Glutamatergic neuron (in vitro differentiated cells): ENCODE measurements at places on chromosomes 1 and 21. TPM values are rescaled to one million over a fixed set of nuclear protein-coding genes. Genes with fewer than 3 reads are reported as not detected.

GRCh38 chr1:24961334-24961733, 31.3 kb upstream of the RUNX3 start:
- DNase-seq, result no peak

GRCh38 chr1:153683854-153684253, 5.4 kb downstream of the NPR1 start:
- DNase-seq, result no peak

DNA sequence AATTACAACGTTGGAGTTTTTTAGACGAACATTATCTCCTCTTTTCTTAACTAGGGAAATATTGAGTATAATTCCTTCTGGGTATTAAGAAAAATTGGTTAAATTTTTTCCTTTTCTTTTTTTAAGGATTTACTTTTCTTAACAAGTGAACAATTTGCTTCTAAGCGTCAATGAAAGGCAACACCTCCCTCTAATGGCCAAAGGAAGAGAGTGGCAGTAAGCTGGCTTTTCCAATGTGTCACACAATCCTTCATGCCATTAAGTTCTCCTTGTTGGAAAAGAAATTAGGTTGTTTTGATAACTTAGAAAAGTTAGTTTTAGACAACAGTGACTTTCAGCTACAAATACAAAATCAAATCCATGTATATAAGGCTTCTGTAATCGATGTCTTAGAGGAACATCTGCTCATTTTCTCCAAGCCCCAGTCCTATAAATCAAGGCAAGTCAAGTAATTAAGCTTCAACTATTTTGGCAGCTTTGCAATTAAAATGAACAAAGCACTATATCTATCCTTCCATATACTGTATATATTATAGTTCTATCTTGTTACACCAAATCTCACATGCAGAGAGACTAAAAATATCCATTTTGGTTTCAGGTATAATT, 62.8 kb downstream of the EDEM3 start:
- DNase-seq, result no peak

DNA sequence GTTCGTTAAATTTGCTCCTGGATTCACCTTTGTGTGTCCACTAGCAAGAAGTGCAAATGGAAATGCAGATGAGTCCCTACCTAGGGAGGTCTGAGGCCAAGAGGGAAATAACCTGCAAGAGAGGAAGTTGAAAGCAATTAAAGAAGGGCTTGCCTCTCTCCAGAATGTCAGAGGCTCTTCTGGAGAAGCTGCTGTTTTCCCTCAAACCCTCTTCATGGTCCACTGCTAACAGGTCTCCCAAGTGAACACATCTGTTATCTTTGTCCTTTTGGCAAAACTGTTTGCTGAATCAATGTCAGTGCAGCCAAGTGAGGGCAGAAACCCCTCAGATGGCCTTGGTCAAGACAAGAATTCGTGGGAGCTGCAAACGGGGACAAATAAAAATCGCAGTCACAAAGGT, 177.3 kb upstream of the PLXNA2 start:
- no peak for DNase-seq

DNA sequence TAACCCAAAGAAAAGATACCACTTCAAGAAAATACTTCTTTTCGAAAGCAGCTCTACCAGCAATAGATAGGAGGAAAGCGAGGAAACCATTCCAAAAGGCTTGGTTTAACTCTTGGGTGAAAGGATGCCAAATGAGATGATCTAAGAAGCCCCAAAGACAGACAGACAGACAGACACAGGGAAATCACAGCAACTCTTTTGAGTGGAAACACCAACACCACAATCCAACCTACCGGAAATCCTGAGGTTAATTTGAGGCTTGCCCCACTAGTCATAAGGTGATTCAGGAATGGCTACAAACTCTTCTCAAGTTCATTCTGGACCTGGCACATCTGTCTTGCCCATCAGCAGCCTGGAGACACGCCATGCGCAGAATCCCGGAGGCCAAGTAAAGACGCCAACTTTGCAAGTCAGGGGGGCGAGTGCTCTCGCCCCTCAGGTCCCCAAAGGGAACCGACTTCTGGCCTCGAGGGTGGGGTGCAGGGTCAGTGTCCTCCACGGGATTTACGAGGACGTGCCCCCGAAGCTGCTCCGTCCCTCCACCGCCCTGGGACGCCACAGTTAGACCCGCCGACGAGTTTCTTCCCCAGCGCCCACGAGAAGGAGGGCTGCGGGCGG, 778 bp downstream of the EVI5 start:
- no peak for DNase-seq

ATP6V1G3 gene
- not detected for total RNA-seq

ARTN gene
- not detected for total RNA-seq

- DNase-seq, result no peak
Observed at GRCh38 chr1:78286686-78287085, 204.1 kb upstream of the PTGFR start.

GRCh38 chr21:37686991-37687810, 229.1 kb downstream of the KCNJ6 start:
- no peak for DNase-seq

DNA sequence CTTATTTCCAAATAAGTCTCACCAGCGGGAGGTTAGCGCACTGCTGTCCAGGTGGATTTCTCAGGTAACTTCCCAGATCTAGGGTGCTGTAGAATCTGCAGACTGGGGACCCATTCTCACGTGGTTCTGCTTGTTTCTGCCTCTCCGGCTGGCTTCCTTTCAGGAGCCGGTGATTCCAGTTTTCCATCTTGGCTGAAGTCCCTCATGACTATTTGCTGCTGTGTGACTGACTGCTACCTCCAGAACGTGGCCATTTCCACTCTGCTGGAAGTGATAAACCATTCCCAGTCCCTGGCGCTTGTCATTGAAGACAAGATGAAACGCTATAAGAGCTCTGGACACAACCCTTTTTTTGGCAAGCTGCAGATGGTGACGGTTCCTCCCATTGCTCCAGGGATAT, 76.0 kb downstream of the DOP1B start:
- no peak for DNase-seq

- DNase-seq, result no peak
Observed at GRCh38 chr1:26482921-26483320, 10.7 kb downstream of the HMGN2 start.

GRCh38 chr1:53084589-53084971, 22.6 kb downstream of the PODN start:
- no peak for DNase-seq

ZNF695 gene
- 7.9 TPM for total RNA-seq

PTGFR gene
- not detected for total RNA-seq

DNA sequence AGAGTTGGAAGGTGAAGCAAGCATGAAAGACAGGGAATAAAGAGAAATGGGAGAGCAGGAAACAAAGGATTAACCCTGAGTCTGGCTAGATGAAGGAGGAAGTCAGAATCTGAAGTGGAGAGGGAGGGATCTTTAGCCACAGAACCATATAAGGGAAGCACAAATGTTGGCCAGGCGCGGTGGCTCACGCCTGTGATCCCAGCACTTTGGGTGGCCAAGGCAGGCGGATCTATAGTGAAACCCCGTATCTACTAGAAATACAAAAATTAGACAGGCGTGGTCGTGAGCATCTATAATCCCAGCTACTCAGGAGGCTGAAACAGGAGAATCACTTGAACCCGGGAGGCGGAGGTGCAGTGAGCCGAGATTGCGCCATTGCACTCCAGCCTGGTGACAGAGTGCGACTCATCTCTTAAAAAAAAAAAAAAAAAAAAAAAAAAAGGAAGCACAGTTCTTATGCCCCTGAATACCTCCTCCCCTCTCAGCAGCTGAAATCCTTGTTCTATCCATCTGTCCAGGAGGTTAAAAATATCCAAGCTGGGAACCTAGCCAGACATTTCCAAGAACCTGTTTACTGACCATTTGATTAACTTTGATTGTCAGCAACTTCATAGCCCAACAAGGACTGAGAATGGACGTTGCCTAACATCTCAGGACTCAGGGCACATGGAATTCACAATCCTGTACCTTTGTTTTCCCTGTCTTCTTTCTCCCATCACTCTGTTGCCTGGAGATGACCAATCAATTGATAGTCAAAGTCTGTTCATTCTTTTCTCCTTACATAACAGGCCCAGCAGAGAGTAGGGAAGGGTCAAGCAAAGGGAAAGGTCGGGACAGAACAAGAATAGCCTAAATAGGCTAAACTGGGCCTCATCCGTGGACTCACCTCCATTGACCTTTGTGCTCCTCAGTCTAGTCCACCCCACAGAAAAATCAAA, 10.6 kb downstream of the TXNIP start:
- no peak for DNase-seq

MTARC1 gene
- 22.0 TPM for total RNA-seq

GCSAML gene
- not detected for total RNA-seq
